Mesothelial cell of epicardium (in vitro differentiated cells): ENCODE measurements at places on chromosomes 1 and 21. TPM values are rescaled to one million over a fixed set of nuclear protein-coding genes. Genes with fewer than 3 reads are reported as not detected.

GRCh38 chr1:94952539-94952938 lies 25.6 kb upstream of the CNN3 start:
- no peak overlapping the region for H3K27ac ChIP-seq
- no peaks in the 10 kb centered on the region for H3K27me3 ChIP-seq
- peaks cover 54% of the 10 kb centered on the region for H3K4me1 ChIP-seq
- H3K36me3 ChIP-seq: peaks cover 2% of the 10 kb centered on the region

- H3K36me3 ChIP-seq: no peaks in the 10 kb centered on the region
- H3K4me1 ChIP-seq: no peaks in the 10 kb centered on the region
- H3K27me3 ChIP-seq: no peaks in the 10 kb centered on the region
- H3K4me3 ChIP-seq: no peak overlapping the region
- no peak overlapping the region for H3K27ac ChIP-seq
These were observed 272.9 kb downstream of the KAZN start for GRCh38 chr1:14871218-14871970.

DNA sequence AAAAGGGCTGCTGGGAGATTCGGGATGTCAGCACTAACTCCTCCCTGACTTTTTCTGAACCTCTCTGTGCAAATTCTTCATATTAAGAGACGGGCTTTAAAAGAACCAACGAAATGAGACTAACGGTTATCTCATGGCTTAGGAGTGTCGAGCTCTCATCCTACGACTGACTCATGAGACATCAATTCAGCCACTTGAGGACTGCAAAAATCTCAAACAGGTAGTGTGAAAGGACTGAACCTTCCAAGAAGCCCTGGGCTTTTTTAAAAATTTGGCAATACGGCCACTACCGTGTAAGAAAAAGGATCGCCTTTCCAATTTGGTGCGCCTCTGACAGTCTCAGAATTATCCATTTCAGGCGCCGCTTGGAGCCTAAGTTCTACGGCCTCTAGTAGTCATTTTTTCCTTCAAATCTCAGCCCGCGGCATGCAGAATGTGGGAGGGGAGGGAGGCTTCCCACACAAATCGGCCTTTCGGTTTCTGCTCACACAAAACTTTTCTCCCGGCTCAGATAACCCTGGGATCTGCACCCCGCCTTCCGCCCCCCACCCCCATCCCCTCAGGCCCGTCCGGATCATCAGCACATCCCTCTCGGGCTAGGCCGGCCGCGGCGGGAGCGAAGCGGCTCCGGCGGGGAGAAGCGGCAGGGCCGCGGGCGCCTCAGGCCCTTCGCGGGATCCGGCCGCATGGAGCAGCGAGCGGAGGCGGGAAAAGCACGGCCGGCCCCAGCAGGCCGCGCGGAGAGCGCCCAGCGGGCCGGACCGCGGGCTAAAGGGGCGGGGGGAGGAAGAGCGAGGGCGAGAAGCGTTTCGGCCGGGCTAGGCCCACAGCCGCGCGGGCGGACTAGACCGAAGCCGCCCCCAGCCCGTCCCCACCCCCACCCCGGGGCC lies 618 bp downstream of the HNRNPR start:
- peak overlapping the region; percentile 82 for H3K4me3 ChIP-seq
- no peaks in the 10 kb centered on the region for H3K27me3 ChIP-seq
- peaks cover 47% of the 10 kb centered on the region for H3K4me1 ChIP-seq

DNA sequence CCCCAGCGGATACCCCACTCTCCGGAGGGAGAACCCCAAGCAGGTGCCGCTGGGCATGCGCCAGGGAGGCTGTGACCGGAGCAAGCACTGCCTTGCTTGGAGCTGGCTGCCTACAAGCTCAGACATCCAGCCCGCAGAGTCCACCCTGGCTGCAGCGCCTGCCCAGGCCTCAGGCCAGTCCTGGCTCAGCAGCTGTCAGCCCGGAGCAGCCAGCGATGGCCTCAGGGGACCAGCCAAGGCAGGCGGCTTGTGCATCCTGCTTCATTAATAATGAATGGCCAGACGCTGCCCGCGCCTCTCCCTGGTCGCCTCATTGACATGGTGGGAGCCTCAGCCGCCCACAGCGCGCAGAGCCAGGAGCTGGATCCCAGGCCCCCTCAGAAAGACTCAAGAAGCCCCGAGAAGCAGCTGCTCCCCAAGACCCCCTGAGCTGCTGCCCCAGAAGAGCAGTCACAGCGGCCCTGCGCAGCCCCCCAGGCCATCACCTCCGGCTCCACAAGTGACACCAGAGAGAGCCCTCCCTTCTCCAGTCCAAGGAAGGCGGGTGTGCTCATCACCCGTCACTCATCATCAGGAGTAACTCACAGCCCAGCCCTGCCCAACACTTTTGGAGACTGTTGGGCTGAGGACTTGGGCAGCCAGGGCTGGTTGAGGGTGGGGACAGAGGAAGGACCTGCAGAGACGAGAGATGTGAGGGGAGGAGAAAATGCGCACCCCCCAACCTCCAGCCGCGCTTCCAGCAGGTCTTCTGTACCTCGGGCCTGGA lies 19.6 kb downstream of the KCNAB2 start:
- no peak overlapping the region for H3K27ac ChIP-seq
- H3K27me3 ChIP-seq: peaks cover 6% of the 10 kb centered on the region
- no peak for DNase-seq

- H3K27ac ChIP-seq: peak overlapping the region; percentile 99
- peaks cover 72% of the 10 kb centered on the region for H3K4me1 ChIP-seq
- DNase-seq: no peak
- no peaks in the 10 kb centered on the region for H3K27me3 ChIP-seq
These were observed 1.0 kb downstream of the S100A4 start for GRCh38 chr1:153544453-153545066.

GRCh38 chr1:19936061-19936750 lies 12.8 kb upstream of the PLA2G2E start:
- no peak for DNase-seq
- no peak overlapping the region for H3K27ac ChIP-seq
- H3K27me3 ChIP-seq: no peaks in the 10 kb centered on the region
- H3K4me1 ChIP-seq: no peaks in the 10 kb centered on the region
- no peak overlapping the region for H3K4me3 ChIP-seq
- peaks cover 4% of the 10 kb centered on the region for H3K36me3 ChIP-seq

DNA sequence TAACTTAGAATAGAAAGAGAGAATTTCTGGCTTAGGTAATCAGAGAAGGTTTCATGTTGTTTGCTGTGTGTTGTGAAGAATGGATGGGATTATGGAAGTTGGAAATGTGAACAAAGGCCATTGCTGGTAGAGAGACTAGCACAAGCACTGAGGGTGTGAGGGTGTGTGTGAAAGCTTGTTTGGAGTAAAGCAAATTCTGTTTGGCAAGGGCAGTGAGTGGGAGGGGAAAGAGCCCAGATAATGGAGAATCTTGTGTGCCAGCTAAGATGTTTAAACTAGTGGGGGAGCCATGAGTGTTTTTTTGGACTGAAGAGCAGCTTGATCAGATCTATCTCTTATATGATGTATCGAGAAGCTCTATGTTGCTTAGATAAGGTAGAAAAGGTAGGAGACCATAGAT lies 107.1 kb downstream of the DISP1 start:
- peaks cover 21% of the 10 kb centered on the region for H3K36me3 ChIP-seq
- no peaks in the 10 kb centered on the region for H3K27me3 ChIP-seq
- DNase-seq: no peak
- H3K4me3 ChIP-seq: no peak overlapping the region

GRCh38 chr1:45206808-45207623 lies 611 bp upstream of the ZSWIM5 start:
- DNase-seq: no peak
- peak overlapping the region; percentile 78 for H3K4me3 ChIP-seq

GRCh38 chr1:195738966-195739650 lies 869.1 kb downstream of the KCNT2 start:
- H3K4me1 ChIP-seq: peaks cover 43% of the 10 kb centered on the region
- DNase-seq: no peak
- H3K27ac ChIP-seq: peak overlapping the region; percentile 82
- H3K27me3 ChIP-seq: no peaks in the 10 kb centered on the region
- peaks cover 7% of the 10 kb centered on the region for H3K36me3 ChIP-seq
- H3K4me3 ChIP-seq: no peak overlapping the region

GRCh38 chr1:4655674-4656532 lies 1.5 kb downstream of the AJAP1 start:
- H3K36me3 ChIP-seq: no peaks in the 10 kb centered on the region
- peak overlapping the region; percentile 63 for H3K4me3 ChIP-seq
- peak; percentile 70 for DNase-seq
- peaks cover 27% of the 10 kb centered on the region for H3K4me1 ChIP-seq
- H3K27ac ChIP-seq: no peak overlapping the region

DNA sequence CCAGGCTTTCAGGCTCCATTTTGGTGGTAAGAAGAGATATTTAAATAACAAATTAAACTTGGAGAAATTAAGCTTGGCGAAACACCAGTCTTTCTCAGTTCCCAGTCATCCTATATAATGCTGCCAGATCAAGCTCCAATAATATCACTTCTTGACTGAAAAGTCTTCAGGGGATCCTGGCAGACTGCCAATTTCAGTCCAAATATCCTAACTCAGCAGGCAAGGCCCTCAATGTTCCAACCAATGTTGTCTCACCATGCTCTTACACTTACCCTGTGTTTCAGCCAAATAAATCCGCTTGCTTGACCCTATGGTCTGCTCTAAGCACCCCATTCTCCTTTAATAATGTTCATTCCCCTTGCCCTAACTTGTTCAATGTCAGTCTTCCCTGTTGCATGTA lies 39.9 kb upstream of the BCL10 start:
- H3K27ac ChIP-seq: no peak overlapping the region
- H3K27me3 ChIP-seq: no peaks in the 10 kb centered on the region
- peaks cover 3% of the 10 kb centered on the region for H3K36me3 ChIP-seq
- H3K4me3 ChIP-seq: no peak overlapping the region
- DNase-seq: no peak

GRCh38 chr1:33640114-33640660 lies 167.7 kb downstream of the ZSCAN20 start:
- no peak overlapping the region for H3K27ac ChIP-seq
- no peaks in the 10 kb centered on the region for H3K4me1 ChIP-seq
- peaks cover 73% of the 10 kb centered on the region for H3K27me3 ChIP-seq

DNA sequence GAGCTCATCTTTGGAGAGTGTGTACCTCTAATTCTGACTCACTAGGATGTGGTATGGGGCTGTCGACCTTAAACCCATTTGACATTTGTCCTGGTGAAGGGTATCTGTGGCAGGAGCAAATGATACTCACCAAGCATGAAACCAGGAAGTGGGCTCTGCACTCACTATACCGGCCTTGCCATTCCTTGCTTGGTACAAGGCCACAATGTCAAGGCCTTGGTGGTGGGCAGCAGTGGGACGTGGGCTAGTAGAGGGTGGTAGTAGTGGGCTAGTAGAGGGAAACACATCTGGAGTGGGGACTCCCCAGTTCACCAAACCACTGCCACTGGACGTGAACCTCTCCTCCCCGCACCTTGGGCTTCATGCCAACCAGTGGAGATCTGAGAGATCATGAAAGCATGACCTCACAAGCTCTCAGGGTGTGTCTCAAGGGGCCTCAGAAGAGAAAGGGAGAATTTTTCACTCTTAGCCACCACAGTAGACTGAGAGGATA lies 11.5 kb downstream of the TNFSF4 start:
- H3K36me3 ChIP-seq: no peaks in the 10 kb centered on the region
- H3K4me3 ChIP-seq: no peak overlapping the region
- H3K4me1 ChIP-seq: peaks cover 14% of the 10 kb centered on the region
- DNase-seq: no peak
- no peaks in the 10 kb centered on the region for H3K27me3 ChIP-seq
- H3K27ac ChIP-seq: no peak overlapping the region

DNA sequence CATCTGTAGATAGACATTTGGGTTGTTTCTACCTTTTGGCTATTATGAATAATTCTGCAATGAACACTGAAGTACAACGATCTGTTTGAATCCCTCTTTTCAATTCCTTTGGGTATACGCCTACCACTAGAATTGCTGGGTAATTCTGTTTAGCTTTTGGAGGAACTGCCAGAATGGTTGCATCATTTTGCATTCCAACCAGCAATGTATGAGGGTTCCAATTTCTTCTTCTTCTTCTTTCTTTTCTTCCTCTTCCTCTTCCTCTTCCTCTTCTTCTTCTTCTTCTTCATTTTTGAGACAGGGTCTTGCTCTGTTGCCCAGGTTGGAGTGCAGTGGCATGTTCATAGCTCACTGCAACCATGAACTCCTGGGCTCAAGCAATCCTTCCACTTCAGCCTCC lies 13.8 kb upstream of the THEM5 start:
- no peak for DNase-seq
- peaks cover 2% of the 10 kb centered on the region for H3K27me3 ChIP-seq
- H3K4me1 ChIP-seq: no peaks in the 10 kb centered on the region

- H3K36me3 ChIP-seq: no peaks in the 10 kb centered on the region
- no peak for DNase-seq
- peak within 1 kb of the TSS; percentile 47 for H3K27ac ChIP-seq
These were observed at the start of gene SGIP1 for GRCh38 chr1:66533804-66534740. Gene SGIP1, plus strand, starts transcription at chr1:66534153. Its CDS starts 206 bp downstream, at chr1:66534359.

GRCh38 chr1:156801409-156802121 lies 15.1 kb downstream of the SH2D2A start:
- peaks cover 24% of the 10 kb centered on the region for H3K4me1 ChIP-seq
- H3K27me3 ChIP-seq: no peaks in the 10 kb centered on the region
- peaks cover 15% of the 10 kb centered on the region for H3K36me3 ChIP-seq
- H3K4me3 ChIP-seq: no peak overlapping the region

DNA sequence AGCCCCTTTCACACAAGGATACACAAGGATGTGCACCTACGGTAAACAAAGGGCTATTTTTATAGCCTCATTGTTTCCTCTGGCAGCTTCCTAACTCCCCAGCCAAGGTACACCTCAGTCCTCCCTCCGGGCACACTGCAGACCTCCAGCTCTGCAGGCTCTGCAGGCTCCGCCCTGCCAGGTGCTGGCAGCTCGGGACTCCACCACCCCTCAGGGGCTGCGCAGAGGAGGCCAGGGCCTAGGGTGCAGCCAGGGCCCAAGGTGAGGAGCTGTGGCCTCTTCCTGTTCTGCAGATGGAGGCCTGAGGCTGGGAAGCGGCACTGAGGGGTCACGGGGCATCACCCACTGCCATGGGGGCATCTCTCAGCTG lies 19.8 kb upstream of the CLSTN1 start:
- H3K27ac ChIP-seq: no peak overlapping the region
- H3K4me3 ChIP-seq: no peak overlapping the region
- no peaks in the 10 kb centered on the region for H3K27me3 ChIP-seq
- no peaks in the 10 kb centered on the region for H3K36me3 ChIP-seq

DNA sequence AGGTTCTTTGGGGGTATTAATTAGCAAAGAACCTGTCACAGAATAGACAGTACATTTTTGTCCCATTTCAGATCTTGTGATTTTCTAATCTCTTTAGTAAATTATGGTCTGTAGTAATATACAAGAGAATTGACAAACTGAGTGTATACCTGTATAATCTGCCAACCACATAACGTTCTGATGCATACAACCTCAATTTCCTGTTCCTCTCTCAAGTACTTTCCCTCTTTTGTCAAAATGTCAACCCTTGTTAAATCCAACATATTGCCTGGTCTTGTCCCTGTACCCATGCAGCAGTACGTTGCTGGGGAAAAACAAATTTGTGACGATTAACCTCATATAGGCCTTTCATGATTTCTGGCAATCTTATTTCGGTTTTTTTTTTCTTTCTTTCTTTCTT lies 1.1 kb downstream of the ARV1 start:
- peaks cover 28% of the 10 kb centered on the region for H3K4me1 ChIP-seq
- H3K27me3 ChIP-seq: no peaks in the 10 kb centered on the region
- H3K4me3 ChIP-seq: peak overlapping the region; percentile 99
- no peak overlapping the region for H3K27ac ChIP-seq
- no peaks in the 10 kb centered on the region for H3K36me3 ChIP-seq

- peak overlapping the region; percentile 100 for H3K27ac ChIP-seq
- peak overlapping the region; percentile 51 for H3K4me3 ChIP-seq
- H3K36me3 ChIP-seq: peaks cover 18% of the 10 kb centered on the region
- no peak for DNase-seq
- peaks cover 66% of the 10 kb centered on the region for H3K4me1 ChIP-seq
- H3K27me3 ChIP-seq: no peaks in the 10 kb centered on the region
These were observed 1.4 kb upstream of the IRF2BP2 start for GRCh38 chr1:234611225-234611846.

The WNT3A gene
- 0.09 to 0.16 TPM in 2 of 3 replicates, not detected in the other for total RNA-seq

The SPRR2E gene
- total RNA-seq: 1.2 to 1.9 TPM (median 1.9 TPM) in 3 replicates

The C1orf115 gene
- 1.4 to 1.8 TPM (median 1.7 TPM) in 3 replicates for total RNA-seq

The CRYBG2 gene
- 9.4 to 10.9 TPM (median 10.3 TPM) in 3 replicates for total RNA-seq

The LCA5L gene
- total RNA-seq: 0.86 to 1.6 TPM (median 1.3 TPM) in 3 replicates

The CFHR1 gene
- total RNA-seq: 0.45 TPM in 1 of 3 replicates, not detected in the others

The PRKACB gene
- total RNA-seq: 37.8 to 40.1 TPM (median 38.5 TPM) in 3 replicates

The NUAK2 gene
- total RNA-seq: 5.7 to 6.2 TPM (median 5.8 TPM) in 3 replicates
